ENCODE measurements at places on chromosomes 6 and 20. TPM values are rescaled to one million over a fixed set of nuclear protein-coding genes. Genes with fewer than 3 reads are reported as not detected.

FAM209B gene
- polyA plus RNA-seq: not detected

IL17F gene
- polyA plus RNA-seq: not detected

PNLDC1 gene
- polyA plus RNA-seq: 0.30 TPM

FOXQ1 gene
- polyA plus RNA-seq: 17.4 TPM

SLC4A11 gene
- polyA plus RNA-seq: 0.87 TPM

LINC00237 gene
- polyA plus RNA-seq: not detected

ABHD12 gene
- 37.1 TPM for polyA plus RNA-seq

DOP1A gene
- polyA plus RNA-seq: 2.6 TPM

HLA-DQB1 gene
- 31.8 TPM for polyA plus RNA-seq

PARD6B gene
- polyA plus RNA-seq: 3.2 TPM

TREM1 gene
- 7.7 TPM for polyA plus RNA-seq

WFDC5 gene
- 3.7 TPM for polyA plus RNA-seq

TAPBP gene
- 37.5 TPM for polyA plus RNA-seq

STMN3 gene
- polyA plus RNA-seq: 14.8 TPM

HACE1 gene
- polyA plus RNA-seq: 3.3 TPM

BMP7 gene
- 0.44 TPM for polyA plus RNA-seq

MCCD1 gene
- not detected for polyA plus RNA-seq

TMEM217 gene
- polyA plus RNA-seq: 0.60 TPM

MDFI gene
- polyA plus RNA-seq: 14.9 TPM

KCNK16 gene
- not detected for polyA plus RNA-seq

MAP1LC3A gene
- 63.2 TPM for polyA plus RNA-seq
